Sigmoid colon (tissue), 7 donors: ENCODE measurements at places on chromosomes 16 and 17. TPM values are rescaled to one million over a fixed set of nuclear protein-coding genes. Genes with fewer than 3 reads are reported as not detected.
A peak's percentile ranks its signal among the peaks of the same experiment; 100 is the strongest.

DNA sequence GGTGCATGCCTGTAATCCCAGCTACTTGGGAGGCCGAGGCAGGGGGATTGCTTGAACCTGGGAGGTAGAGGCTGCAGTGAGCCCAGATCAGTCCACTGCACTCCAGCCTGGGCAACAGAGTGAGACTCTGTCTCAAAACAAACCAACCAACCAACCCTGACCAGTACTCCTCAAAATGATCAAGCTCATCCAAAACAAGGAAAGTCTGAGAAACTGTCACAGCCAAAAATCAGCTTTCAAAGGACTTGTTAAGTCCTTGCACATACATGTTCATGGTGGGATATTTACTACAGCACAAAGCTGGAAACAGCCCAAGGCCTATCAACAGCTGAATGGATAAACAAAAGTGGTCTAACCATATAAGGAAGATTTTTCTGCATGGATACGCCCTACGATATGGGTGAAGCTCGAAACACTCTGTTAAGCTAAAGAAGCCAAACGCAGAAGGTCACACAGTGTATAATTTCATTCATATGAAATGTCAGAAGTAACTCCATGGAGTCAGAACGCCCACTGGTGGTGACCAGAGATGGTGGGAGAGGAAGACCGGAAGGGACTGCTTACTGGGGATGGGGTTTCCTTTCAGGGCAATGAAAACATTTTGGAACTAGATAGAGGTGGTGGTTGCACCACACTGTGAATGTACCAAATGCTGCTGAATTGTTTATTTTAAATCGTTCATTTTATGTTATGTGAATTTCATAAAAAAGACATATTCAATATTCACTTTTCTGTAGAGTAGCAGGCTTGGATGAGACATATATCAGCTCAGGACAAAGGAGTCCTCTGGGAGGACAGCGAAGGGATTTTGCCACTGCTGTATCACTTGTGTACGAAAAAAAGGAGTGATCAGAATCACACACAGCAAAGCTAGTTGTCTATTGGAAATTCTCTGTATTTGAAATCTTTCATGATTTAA lies 17.7 kb downstream of the CCL17 start:
- DNase-seq = peak; percentile 80

DNA sequence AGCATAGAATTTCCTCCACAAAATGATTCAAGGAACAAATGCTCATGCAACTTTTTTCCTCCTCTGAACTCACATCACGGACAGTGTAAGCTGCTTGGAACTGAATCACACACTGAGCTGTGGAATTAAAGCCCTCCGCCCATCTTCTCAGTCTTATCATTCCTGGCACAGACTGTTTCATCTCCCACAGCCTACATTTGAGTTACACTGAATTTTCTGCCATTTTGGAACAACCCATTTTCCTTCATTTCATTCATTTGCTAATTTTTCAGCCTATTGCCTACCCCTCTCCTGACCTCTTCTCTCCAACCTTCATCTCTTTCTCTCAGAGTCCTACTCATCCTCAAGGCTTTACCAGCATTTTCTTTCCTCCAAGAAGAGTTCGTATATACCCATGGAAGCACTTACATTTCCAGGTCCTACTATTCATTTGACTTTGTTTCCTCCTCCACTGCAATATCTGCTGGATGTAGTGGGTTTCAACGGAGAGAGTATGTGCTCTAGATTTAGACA lies 39.1 kb upstream of the TOM1L1 start:
- DNase-seq = no peak

Gene KRT33B
- total RNA-seq = not detected

Gene C17orf107
- total RNA-seq = 0.99 TPM
